Kidney epithelial cell (primary cell): ENCODE measurements at places on chromosomes 11 and 22. TPM values are rescaled to one million over a fixed set of nuclear protein-coding genes. Genes with fewer than 3 reads are reported as not detected.
A peak's percentile ranks its signal among the peaks of the same experiment; 100 is the strongest.

GRCh38 chr11:117912497-117912896, 16.7 kb downstream of the TMPRSS13 start:
- DNase-seq: no peak

Gene FBLN1
- 29.0 and 32.8 TPM in 2 replicates for total RNA-seq

Gene EP300
- 37.4 and 58.2 TPM in 2 replicates for total RNA-seq

DNA sequence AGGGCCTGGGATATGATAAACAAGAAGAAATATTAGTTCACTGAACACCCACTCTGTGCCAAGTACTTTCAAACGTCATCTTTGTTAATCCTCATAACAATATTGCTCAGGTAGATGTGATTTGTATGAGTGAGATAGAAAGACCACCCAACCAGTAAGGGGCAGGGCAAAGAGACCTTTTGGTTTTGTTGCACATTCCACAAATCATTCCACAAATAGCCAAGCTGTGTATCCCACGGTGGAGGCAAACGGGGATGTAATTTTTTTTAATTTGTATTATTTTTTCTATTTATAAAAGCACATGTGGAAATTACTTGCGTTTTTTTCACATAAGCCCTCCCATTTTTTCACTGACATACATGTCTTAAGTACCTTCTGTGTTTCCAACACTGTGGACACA, 29.0 kb downstream of the LAYN start:
- no peak for DNase-seq

Gene MMP1
- 3.7 and 6.0 TPM in 2 replicates for total RNA-seq

- DNase-seq: no peak
Measured at GRCh38 chr11:95371153-95371552, 140.2 kb upstream of the SESN3 start.

Gene SPI1
- 0.14 TPM in 1 of 2 replicates, not detected in the other for total RNA-seq

GRCh38 chr11:127926721-127927120, 660.6 kb downstream of the ETS1 start:
- DNase-seq: no peak

DNA sequence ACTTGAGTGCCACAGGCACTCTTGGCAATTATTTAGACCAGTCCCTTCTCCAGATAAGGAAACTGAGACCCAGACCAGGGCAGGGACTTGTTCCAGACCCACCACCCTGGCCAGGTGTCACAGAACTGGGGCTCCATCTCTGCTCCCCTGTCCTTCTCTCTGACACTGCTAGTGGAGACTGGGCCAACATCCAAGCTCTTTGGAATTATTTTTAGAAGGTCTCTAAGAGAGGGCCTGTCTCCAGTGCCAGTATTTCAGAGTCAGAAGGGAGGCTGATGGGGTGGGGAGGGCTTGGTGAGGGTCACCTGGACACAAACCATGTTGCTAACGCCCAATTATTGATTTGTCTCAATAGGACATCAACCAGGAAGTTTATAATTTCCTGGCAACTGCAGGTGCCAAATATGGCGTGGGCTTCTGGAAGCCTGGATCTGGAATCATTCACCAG, 32.7 kb downstream of the POLR3H start:
- no peak for DNase-seq

DNA sequence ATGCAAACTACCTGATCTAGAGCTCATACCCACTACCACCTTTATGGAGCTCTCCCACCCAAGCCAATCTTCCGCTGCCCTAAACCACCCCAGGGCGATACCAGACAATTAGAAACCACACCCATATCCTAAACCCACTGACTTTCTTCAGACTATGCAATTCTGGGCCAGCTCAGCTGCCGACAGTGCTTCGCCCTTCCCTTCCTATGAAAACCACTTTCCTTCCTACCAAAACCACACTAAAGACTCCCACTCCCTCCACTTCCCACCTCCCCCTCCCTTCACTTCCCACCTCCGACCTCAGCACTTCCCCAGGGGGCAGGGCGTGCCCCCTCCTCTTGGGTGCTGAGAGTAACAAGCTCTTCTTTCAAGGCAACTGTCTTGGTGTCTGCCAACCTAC, 25.1 kb downstream of the B3GAT1 start:
- no peak for DNase-seq

DNA sequence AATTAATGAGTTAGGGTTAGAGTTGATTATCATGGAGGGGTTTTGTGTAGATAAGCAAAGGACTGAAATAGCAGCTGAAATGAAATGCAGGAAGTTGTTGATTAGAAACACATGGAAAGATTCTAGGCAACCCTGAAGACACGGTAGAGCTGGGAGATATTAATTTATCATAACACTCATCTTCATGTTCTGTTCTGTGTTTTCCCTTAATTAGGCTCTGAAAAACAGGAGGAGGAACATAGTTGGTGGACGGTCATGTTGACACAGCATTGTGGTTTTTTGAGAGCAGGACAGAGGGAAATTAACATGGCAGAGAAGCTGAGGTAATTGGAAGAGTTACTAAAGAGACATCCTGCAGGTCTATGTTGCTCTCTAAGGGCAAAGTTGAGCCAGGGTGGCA, 138.8 kb upstream of the UBASH3B start:
- DNase-seq: no peak

DNA sequence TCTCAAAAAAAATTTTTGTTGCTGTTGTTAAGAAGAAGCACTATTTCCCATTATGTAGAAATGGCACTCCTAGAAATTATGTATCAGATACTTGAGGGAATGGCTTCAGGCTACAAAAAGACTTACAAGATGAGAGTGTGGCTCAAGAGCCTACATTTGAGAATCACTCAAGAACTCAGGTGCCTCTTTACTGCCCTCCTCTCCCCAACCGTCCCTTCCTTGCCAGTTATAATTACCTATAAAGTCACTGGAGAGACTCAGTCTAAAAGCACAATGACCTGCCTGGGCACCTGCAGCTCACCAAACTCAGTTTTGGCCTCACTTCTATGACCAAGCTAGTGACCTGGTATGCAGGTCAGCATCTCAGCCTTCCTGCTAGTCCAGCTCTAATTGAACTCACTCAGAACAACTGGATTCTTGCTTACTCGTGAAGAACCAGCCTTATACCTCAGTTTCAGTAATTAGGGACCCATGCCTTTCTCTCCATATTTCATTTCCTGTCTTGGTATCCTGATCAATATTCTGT, 41.9 kb upstream of the PPP2R1B start:
- no peak for DNase-seq

DNA sequence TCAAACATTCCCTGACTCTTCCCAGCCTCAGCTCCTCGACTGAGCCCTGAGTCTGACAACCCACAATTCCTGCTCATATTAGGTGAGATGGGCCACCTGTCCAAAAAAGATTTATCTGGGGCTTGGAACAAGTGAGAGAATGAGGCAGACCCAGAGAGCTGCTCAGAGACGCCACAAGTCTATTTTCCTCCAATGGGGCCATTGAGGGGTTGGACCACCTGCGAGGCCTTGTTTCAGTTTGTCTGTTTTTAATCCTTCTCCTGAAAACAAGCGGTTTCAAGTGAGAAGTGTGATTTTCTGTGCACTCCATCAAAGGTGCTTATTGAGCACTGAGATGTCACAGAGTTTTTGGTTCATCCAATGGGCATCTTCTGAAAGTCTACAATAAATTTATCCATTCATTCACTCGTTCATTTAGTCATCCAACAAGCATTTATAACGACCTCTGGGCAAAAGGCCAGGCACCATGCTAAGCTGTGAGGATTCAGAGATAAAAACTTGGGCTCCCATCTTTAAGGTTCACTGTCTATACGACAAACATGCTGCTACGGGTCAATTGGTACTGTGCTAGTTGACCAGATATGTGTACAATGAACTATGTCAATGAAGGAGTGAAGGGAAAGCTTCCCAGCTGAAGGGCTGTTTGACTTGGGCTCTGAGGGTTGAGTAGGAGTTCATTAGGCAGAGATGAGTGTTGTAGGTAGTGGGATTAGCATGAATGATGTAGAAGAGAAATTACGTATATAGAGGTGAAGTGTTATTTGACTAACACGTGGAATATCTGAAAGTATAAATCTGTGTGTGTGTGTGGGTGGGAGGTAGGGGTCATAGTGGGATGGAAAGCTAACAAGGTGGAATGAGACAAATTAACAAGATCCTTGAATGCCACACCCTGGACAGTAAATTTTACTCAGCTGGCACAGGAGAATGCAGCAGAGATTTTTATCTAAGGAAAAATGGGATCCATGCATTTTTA, 168.9 kb downstream of the MIAT start:
- DNase-seq: no peak

GRCh38 chr11:33452836-33453624, 195.8 kb downstream of the HIPK3 start:
- peak; percentile 75 for DNase-seq

DNA sequence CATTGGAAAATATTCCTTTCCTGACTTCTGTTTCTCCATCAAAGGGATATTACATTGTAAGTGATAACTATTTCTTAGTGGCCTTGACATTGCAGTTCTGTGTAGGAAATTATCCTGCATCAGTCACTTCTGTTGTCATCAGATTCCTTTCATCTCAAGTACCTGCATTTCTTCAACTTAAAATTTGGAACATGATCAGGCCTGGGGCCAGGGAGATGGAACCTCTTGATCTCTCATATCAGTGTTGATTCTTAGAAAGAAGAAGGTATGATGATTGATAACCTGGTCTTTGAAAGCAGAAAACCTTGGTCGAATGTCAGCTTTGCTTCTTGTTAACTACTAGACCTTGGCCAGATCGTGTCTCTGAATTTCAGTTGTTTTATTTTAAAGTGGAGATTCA, 93.6 kb downstream of the NAV2 start:
- no peak for DNase-seq

Gene MS4A6E
- not detected in 2 replicates for total RNA-seq

Gene LARGE1
- total RNA-seq: 17.8 and 21.0 TPM in 2 replicates

DNA sequence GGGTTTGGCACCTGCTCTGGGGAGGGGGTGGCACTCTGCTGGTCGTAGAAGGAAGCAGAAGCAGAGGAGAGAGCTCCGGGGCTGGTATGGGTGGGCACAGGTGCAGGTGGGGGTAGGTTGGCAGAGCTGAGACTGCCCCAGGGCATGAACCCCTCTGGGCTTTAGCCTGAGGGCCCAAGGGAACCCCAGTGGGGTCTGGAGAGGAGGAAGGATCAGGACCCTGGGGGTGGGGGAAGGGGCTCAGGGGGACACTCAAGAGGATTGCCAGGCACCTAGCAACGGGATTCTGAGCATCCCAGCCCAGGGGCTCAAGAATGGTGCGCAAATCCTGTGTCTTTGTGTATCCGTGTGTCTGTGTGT, 6.3 kb downstream of the ALDH3B2 start:
- DNase-seq: no peak

Gene ESRRA
- 54.3 and 58.8 TPM in 2 replicates for total RNA-seq

GRCh38 chr11:35459489-35459888, 40.1 kb upstream of the SLC1A2 start:
- DNase-seq: no peak

Gene TMPRSS5
- total RNA-seq: 0.07 TPM in 1 of 2 replicates, not detected in the other

GRCh38 chr22:39490135-39490798, 11.8 kb upstream of the MIEF1 start:
- DNase-seq: no peak

DNA sequence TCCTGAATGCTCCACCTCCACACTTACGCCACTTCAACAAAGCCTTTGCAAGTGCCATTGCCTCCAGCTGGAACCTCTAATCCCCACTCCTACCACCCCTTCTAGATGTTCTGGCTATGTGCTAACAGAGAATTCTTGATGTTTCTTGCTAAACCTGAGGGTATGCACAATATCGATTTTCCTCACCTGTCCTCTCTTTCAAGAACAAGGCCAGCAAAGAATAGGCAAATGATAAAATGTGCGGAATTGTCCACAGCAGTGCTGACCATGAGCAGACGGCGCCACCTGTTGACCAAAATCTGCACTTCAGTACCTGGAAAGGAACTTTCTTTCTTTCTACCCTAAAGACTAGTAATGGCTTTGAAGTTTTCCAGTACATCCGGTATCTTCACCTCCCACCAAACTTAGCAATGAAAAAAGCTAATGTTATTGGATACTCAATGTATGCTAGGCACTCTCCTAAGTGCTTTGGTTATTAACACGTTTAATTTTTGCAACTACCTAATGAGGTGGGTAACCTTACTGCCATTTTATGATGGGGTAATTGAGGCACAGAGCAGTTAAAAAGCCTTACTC, 3.4 kb downstream of the TIMM10 start:
- DNase-seq: no peak

- no peak for DNase-seq
Measured at GRCh38 chr11:64092111-64092760, 56.5 kb downstream of the FLRT1 start.

Gene LDLRAD3
- total RNA-seq: 10.2 and 11.4 TPM in 2 replicates

DNA sequence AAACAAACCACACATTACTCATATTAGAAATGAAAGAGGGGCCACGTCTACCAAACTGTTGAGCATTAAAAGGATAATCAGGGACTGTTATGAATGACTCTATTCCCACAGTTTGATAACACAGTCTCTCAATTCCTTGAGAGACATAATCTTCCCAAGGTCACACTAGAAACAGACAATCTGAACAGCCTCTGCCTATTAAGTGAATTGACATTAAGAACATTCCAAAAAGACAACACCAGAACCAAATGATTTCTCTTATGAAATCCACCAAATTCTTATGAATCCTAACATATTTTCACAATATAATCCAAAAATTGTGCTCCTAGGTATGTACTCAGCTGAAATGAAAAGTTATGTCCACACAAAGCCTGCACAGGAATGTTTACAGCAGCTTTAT, 4.6 kb downstream of the RFPL1 start:
- no peak for DNase-seq

GRCh38 chr11:67584205-67584880, 731 bp downstream of the GSTP1 start:
- DNase-seq: no peak

DNA sequence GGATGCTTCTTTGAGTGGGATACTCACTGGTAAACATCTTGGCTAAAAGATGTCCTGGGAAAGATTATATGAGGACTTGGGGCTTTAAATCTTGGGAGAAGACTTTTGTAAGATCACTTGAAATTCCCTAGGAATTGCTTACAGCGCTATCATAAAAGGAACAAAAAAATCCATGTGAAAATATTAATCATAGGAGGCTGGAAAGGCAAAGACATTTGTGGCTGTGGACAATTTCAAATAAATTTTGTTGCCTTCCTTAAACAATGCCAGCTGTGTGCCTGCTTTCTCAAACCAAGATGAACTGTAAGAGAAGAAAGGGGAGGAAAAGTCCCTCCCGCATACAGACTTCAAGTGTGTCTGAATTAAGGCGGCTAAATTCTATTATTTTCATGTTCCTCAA, 75.6 kb downstream of the SNX19 start:
- no peak for DNase-seq

Gene CRYAB
- 23.9 and 43.5 TPM in 2 replicates for total RNA-seq

Gene ACR
- total RNA-seq: not detected in 2 replicates

DNA sequence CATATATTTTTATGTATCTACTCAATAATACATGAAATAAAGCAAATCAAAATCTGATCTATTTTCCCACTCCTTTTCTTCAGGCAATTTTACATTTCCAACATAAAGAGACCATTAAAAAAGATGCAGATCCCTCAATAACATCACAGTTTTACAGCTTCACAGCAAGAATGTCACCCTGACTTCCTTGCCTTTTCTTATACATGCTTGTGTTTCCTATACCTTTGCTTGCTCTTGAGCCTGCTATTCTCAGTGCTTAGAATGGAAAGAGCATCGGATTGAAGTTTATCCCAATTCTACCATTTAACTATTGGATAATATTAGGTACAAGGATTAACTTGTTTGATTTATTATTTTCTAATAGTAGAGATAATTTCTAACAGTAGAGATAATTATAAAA, 176.7 kb downstream of the CNTN5 start:
- DNase-seq: no peak

GRCh38 chr11:69122630-69123431, 32.9 kb upstream of the SMIM38 start:
- peak; percentile 86 for DNase-seq

Gene CD248
- total RNA-seq: 0.07 and 0.17 TPM in 2 replicates

- DNase-seq: no peak
Measured at GRCh38 chr22:28424427-28425080, 255.1 kb downstream of the TTC28 start.

Gene MMP11
- 41.9 and 48.9 TPM in 2 replicates for total RNA-seq
